ENCODE measurements at places on chromosomes 3 and 15.

GRCh38 chr3:27573780-27574437 lies 89.7 kb upstream of the SLC4A7 start:
- no peak for DNase-seq

DNA sequence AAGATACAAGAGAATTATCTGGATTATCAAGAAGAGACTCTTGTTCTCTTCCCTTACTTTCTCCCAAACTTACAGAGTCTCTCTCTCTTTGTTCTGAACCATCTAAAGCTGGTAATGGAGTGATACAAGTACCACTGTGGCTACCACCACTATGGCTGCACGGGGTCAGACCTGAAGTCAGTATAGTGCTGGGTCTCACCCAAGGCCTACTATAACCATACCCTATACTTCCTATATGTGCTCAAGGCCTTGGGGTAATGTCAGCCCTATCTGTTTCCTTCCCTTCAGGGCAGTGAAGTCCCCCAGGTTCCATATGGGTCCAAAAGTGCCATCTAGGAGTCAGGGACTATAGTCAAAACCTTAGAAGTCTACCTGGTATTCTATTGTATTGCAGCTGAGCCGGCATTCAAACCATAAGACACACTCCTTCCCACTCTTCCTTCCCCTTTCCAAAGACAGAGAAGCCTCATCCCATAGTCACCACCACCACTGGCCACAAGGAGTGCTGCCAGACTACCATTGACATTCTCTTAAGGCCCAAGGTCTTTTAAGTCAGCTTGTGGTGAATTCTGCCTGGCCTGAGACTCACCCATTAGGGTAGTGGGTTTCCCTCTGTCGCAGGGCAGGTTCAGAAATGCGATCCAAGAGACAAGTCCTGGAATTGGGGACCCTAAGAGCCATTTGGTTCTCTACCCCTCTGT lies 615.0 kb upstream of the NECTIN3 start:
- no peak for DNase-seq

DNA sequence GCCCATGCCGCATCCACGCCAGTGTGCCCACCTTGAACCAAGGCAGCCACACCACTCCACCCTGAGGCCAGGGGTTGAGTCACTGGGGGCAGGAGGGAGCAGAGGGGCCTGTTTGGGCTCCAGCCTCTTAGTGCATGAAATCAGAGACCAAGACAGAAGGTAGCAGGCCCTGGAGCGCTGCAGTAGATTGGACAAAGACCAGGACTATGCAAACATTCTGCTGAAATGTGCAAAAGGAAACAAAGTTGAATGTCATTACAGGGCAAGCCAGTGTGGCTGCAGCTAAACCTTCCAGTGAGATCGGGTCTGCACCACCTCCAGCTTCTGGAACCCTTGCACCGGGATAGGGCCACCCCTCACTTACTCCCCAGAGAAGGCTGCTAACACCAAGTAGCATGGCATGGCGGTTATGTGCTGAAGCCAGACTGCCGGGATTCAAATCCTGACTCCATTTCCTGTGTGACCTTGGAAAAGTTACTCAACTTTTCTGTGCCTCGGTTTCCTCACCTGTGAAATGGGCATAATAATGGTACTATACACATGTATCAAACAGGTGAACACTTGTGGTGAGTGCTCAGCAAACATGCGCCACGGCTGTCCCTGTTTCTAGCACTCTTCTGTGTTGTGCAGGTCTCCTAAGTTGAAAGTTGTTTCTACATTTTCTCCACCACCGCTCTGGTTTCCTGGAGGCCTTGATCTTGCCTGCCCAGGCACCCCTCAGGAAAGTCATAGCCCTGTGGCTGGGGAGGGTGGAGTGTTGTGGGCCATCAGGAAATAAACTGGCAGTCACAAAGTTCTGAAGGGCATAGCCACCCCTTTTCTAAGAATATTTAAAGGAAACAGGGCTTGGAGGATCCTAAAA lies 25.0 kb upstream of the GP9 start:
- DNase-seq = no peak

DNA sequence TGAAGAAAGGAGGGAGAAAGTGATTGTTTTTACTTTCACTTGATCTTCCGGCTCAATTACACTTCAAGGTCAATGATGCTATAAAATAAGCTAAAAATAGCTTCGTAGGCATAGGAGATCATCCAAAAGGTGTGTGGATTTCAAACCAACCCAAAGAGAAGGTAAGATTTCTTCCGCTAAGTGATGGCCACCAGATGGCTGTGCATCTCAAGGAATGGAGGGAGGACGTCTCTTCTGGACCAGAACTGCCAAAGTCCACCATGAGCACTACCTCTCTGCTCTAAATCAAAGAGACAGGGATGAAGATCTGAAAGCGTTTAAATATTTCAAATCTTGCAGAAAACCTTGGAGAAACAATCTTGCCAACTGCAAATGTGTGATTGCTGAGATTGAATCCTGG lies 199.1 kb upstream of the ZPLD1 start:
- peak; percentile 11 for DNase-seq

DNA sequence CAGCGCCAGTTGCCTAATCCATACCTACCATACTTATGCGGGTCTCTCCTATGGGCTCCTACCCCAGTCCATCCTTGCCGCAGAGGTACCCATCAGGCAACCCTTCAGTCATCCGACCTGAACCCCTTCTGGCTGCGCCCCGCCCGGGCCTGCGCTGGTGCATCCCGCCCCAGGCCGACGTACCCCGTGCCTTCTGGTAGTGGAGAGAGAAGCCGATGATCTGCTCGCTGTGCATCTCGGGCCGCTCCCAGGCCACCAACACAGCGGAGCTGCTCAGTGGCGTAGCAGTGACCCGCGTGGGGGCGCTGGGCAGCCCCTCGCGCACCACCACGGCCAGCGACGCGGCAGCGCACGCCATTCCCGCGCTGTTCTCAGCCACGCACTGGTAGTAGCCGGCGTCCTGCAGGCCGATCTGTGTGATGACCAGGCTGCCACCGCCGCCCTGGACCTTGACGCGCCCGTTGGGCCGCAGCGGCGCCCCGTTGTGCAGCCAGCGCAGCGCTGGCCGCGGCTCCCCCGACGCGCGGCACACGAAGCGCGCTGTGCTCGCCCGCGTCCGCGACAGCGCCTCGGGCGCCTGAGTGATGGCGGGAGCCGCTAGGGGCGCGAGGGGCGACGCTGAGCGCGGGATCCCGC lies 17.9 kb upstream of the IGDCC3 start:
- DNase-seq = no peak

All from NCI-H460 (cell line).